ENCODE measurements at places on chromosomes 4 and X.

DNA sequence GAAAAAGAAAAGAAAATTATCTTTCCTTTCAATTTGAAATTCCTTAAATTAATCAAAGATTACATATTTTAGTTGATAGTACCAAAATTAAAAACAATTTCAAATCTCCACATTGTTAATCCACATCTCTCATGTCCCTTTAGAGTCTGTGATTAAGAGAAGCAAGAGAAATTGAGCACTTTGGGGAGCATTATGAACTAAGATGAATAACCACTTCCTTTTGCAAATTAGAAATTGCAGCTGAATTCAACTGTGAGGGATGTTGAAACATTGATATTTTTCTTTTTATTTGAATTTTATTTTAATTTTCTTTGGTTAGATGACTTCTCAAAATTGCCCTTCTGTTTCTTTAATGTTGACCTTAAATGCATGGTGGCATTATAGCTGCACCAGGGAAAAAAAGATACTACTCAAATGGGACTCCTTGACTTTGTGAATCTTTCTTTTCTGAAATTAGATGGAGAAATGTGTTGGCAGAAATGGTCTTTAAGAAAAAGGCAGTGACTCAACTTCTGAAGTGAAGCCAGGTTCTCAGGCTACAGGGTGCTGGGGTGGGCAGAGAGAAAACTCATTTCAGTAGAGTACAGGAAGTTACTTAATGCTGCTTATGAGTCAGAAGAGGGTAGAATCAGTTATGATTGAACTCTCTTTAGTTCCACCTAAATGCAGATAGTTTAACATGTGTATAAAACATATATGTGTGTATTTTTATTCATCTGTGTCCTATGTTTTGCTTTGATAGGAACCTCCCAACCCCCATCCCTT is 92.0 kb upstream of the TNIP3 start:
- peak; percentile 45 for DNase-seq

- no peak for DNase-seq
These were observed 1392.7 kb upstream of the IGFBP7 start for GRCh38 chr4:58502839-58503238.

- no peak for DNase-seq
These were observed 172.7 kb upstream of the USP9X start for GRCh38 chrX:40912576-40912975.

DNA sequence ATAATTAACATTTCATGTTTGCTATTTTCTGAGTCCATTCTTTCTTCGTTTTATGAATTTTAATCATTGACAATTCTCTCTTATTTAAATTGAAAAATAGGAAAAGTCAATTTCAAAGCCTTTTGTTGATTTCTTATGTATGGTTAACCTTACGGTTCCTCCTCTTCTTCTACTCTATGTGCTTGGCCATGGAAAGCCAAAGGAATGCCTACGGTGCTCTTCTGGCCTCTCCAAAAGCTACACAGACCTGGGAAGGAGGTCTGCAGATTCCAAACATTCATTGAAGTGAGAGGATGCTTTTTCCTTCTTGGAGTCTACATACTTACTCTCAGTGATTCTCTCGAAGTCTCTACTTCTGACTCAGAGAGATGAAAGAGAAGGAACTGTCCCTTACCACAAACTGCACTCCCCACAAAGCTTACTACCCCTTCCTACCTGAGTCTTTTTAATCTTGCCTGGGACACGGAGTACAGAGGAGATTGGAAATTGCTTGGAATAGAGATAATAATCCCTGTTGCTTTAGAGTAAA is 863.1 kb upstream of the FTHL17 start:
- DNase-seq = no peak

GRCh38 chrX:47093248-47093647 is 15.0 kb downstream of the RGN start:
- peak; percentile 46 for DNase-seq

DNA sequence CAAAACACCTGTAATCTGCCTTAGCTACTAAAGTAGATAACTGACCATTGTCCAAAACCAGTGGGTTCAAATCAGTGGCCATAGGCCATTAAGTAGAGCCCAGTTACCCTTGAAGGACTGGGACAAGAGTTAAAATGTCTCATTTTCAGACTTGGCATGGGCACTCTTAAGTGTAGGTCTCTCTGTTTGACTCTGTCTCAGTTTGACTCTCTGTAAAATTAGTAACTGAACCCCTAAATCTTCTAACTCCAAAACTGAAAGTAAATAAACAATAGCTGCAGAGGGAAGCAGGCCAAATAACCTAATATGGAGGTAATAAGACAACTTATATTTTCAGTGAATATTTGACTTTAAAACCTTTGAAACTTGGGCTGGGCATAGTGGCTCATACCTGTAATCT is 89.1 kb downstream of the SLC16A2 start:
- no peak for DNase-seq

- peak; percentile 41 for DNase-seq
These were observed 102.8 kb downstream of the RTL5 start for GRCh38 chrX:72028701-72029470.

GRCh38 chr4:165866019-165866650 is 6.9 kb upstream of the TLL1 start:
- DNase-seq = peak; percentile 72

GRCh38 chr4:140533951-140534480 is 10.0 kb downstream of the ELMOD2 start:
- no peak for DNase-seq

DNA sequence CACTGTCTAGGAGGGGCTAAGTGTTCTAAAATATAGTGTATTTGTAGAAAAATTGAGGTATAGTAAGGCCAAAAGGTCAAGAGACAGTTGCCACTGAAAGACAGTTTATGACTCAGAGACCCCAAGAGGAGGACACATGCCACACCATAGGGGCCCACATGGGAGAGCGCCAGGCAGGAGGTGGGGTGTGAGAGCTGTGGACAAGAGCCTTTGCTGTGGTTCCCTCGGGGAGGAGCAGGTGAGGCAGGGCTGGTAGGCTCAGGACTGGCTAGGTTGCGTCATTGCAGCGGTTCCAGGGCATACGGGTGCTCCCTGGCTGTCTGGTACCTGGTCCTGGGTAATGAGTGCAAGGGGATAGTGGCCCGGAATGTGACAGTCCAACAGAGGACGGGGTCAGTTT is 37.6 kb downstream of the CCNQ start:
- DNase-seq = no peak

DNA sequence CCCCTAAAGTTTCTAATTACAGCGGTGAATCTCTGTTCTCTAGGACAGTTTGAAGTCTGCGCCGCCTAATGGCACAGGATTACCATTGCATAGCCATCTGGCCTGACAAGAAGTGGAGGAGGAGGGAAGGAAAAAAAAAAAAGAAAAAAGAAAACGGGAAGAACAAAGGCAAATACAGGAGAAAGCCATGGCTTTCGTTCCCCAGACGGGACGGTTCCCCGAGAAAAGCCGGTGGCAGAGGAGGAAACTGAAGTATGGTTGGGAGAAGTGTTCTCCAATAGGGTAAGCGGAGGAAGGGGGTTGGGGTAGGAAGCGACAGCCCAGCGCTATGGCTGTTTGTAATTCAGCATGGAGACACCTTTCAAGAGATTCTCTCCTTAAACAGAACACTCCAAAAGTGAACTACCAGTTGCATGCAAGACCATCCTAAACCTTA is 80.8 kb downstream of the HMGN5 start:
- DNase-seq = peak; percentile 71

Data from small intestine (tissue), 16 donors.